ENCODE measurements at places on chromosomes 5 and 9.
A peak's percentile ranks its signal among the peaks of the same experiment; 100 is the strongest.

DNA sequence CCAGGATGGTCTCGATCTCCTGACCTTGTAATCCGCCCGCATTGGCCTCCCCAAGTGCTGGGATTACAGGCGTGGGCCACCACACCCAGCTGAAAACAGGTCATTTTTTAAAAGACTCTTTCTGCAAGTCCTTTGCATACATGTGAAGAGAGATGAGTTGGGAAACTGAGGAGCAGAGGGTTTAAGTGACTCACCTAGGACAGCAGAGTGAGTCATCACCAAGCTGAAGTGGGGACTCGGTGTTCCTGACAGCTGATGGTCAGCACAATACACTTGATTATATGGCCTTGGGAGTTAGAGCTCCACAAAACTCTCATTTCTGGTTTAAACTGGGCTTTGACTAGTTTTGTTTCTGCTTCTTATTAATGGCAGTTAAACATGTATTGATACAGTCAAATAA, 38.1 kb upstream of the SSBP2 start:
- DNase-seq: peak; percentile 76

- DNase-seq: peak; percentile 64
Measured at GRCh38 chr9:31347082-31347617, 1037.3 kb upstream of the ACO1 start.

DNA sequence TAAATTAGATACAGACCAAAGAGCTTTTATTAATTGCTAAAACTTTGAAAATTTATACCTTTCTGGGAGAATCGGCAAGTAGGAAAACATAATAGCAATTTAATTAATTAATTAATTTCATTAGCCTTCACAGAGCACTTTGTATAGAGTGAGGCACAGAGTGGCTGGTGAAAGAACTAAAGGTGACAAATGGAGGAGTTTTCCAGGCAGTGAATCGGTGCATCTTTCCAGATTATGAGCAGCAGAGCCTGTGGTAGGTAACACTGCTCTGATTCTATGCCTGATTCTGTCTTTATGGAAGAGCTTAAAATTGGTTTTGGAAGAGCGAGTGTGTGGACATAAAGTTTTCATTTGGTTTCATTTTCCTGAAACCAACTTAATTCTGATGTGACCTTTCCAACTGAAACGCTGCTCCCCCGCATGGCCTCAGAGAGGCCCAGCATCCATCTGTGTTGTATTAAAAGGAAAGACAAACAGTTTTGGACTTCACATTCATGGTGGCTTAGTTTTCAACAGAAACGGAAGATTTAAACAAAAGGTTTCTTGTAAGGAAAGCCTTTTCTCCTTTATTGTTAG, 188.9 kb upstream of the RPS23 start:
- peak; percentile 41 for DNase-seq

- no peak for DNase-seq
Measured at GRCh38 chr9:88957526-88957925, 33.7 kb upstream of the S1PR3 start.

DNA sequence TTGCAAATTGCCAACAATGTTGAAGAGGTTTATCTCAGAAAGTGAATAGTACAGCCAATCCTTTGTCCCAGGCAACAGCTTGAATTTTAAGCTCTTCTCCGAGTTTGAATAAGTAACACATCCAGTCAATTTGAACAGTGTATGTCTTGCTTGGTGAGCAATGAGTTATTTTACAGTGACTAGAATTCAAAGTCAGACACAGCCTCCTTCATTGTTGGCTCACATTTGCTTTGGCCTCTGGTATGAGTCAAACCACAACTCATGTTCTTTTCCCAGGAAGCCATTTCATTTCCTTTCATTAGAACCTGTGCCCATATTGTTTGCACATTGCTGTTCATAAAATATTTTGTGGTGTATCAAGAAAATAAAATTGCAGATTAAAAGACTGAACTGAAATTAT, 622.0 kb upstream of the DAB2 start:
- DNase-seq: peak; percentile 51

- DNase-seq: no peak
Measured at GRCh38 chr9:118362123-118362522, 657.9 kb downstream of the TLR4 start.

DNA sequence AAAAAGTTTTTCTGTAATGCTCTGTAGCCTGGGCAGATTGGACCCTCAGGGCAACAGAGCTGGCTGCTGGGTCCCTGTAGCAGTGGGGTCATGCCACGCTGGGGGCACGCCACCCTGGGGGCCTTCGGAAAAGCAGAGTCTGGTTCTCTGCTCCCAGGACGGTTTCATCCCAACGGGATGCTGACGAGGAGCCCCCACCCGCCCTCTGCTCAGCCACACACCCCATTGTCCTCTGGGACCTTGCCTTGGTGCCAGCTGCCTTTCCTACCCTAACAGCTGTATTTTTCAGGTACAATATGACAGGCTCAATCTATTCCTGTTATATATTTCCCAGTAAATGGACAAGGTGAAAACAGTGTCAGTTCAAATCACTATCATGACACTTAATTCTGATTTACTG, 29.0 kb upstream of the MVB12B start:
- DNase-seq: no peak

All from amniotic epithelial cell (primary cell).